ENCODE measurements at places on chromosomes 13 and 19.

GRCh38 chr13:44968434-44968815, 20.8 kb downstream of the NUFIP1 start:
- DNase-seq, result no peak

DNA sequence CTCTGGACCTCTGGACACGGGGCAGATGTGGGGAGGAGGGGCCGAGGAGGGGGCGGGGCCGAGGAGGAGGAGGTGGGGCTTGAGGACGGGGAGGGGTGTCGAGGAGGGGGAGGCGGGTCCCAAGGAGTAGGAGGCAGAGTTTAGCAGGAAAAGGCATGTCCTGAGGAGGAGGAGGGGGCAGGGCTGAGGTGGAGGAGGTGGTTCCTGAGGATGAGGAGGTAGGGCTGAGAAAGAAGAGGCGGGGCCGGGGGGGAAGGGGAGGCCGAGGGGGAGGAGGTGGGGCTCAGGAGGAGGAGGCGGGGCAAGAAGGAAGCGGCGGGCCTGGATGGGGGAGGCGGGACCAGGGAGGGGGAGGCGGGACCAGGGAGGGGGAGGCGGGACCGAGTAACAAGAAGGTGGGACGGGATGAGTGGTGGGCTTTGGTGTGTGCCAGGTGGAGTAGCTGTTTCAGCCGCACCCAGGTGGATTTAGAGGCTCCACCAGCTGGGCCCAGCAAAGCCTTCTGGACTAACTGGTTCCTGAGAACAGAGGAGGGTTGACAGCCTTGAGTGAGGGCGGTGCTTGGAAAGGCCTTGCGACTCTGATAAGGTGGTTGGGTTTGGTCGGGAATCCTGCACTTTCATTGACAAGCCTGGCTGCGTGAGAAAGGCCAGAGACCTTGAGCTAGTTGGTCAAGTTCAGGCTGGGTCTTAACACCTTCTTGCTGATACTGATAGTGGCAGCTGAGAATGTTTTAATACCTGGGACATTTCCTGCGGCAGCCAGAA, 7.7 kb downstream of the TECR start:
- DNase-seq, result no peak

DNA sequence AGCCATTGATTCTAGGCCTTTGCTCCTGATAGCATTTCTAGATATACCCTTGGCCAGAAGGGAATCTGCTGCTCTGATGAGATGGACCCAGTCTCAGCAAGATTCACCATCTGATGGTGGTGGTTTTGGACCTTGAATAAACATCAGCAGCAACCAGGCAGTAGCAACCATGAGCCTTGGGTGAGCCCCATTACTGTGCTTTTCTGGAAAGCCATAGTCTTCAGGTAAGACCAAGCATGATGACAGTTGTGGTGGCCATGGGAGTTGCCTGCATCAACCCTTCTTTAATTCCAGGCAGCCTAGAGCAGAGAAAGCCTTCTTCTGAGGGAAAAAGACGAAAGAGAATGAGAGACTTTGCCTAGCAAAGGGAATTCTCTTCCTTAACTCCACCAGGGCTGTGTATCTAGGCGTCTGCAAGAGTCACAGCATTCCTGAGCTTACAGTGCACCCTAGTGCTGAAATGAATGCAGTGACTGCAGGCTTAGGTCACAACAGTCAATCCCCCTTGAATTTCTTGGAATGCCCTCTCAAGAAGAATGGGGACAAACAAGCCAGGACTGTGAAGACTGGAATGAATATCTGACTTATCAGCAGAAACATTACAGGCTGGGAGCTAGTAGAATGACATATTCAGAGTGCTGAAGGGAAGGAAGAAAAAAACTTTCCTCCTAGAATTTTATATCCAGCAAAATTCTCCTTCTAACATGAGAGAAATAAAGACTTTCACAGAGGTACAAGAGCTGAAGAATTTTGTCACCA, 942.4 kb upstream of the PCDH20 start:
- peak; percentile 42 for DNase-seq

DNA sequence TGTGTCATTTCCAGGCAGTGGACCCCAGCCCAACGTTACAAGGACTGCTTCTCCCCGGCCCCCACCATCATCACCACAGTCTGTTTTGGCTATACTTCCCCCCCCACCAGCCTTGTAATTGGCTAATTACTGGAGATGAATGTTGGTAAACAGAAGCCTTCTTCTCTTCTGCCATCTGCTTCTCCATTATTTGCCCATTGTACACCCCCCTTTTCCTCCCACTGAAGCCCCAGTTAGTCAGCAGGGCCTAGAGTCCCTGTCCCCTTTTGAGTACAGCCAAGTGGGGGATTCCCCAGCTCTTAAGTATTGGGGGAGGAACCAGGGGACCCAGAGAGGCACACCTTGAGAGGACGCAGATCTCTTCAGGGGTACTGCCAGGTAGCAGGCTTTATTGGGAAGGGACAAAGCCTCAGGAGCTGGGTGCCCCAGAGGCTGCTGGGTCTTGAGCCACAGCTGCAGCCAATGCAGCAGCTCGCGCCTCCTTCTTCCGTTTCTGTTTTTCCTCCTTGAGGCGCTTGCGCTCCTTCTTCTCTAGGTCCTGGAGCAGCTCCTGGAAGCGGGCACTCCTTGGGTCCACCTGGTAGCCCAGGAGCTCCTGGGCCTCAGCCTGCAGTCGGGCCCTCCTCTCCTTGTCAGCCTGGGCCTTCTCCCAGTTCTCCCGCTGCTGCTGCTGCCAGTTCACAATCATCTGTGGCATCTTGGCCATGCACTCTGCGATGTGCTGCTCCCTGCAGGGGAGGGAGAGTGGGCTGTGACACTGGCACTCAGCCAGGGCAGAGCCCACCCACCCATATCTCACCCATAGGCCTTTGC, 3.0 kb downstream of the GADD45GIP1 start:
- DNase-seq, result no peak

GRCh38 chr13:49302817-49303216, 55.1 kb downstream of the CDADC1 start:
- no peak for DNase-seq

DNA sequence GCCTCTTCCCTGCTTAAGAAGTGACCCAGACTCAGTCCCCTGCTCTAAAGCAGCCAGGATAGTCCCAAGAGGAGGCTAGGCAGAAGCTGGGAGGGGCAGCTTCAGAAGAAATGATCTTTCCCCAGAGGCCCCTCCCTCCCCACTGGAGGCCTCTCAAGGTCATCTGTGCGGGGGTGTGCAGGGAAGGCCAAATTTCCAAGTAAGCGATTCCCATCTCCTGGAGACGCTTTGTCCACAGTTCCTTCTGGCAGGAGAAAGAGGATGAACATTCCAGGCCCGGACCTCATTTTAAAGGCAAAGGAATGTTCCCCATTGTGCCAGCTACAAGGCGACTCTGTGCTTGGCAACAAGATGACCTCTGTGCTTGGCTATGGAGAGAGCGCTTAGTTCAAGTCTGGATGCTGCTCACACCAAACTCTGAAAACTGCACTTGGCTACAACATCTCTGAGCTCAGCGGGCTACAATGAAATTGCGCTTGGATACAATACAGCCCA, 23.5 kb downstream of the COL5A3 start:
- DNase-seq, result no peak

GRCh38 chr13:29861694-29862110, 11.3 kb upstream of the UBL3 start:
- DNase-seq, result peak; percentile 98

DNA sequence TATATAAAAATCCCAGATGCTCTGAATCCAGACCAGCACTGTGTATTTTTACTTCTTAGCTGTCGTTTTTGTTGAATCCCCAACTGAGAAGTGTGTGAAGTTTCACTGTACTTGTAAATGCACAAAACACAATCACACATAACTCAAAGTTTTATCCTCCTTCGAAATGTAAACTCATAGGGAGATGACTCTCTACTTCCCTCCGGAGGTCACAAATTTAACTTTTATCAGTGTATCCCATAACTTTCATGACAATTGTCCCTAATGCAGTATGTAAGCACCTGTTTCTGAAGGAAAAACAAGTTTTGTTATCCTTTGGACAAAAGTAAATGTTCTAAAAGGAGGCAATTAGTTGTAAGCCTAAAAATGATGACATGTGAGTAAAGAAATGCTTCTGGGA, 665.0 kb upstream of the SLITRK6 start:
- no peak for DNase-seq

GRCh38 chr19:435056-435706, 25.7 kb downstream of the SHC2 start:
- no peak for DNase-seq

- DNase-seq, result no peak
These were observed 413.8 kb downstream of the GPC6 start for GRCh38 chr13:93640452-93640851.

GRCh38 chr19:55084416-55084815, 8.7 kb downstream of the EPS8L1 start:
- no peak for DNase-seq

GRCh38 chr19:1725100-1726064, 27.9 kb upstream of the ONECUT3 start:
- no peak for DNase-seq

DNA sequence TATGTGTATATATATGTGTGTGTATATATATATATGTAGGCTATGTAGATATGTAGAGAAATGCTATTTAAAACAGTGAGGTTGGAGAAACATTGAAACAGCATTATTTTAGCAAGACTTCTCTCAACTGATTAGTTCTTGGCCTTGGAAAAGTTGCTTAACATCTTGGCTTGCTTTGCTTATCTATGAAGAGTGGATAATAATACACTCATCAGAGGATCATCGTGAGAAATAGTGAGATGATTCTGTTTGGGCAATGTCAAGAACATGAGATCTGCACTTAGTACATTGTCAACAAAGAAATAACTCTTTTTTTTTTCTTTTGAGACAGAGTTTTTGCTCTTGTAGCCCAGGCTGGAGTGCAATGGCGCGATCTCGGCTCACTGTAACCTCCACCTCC, 128.3 kb downstream of the KLF5 start:
- DNase-seq, result no peak

DNA sequence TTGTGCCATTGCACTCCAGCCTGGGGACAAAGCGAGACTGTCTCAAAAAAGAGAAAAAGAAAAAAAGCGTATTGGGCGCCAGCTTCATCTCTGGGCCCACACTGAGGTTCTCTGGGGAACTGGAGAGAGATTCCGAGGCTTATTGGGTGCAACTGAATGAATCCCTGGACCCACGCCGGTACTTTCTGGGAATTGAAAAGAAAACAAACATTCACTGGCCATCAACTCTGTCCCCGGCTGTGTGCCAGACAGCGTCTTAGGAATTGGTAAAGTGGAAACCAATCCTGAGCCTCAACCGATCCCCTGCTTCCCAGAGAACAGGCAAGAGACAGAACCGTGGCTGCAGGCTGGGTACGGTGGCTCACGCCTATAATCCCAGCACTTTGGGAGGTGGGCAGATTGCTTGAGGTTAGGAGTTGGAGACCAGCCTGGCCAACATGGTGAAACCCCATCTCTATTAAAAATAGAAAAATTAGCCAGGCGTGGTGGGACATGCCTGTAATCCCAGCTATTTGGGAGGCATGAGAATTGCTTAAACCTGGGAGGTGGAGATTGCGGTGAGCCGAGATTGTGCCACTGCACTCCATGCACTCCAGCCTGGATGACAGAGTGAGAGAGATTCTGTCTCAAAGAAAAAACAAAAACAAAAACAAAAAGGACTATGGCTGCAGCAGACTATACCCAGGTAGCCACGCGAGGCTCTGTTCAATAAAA, 8.6 kb downstream of the ANO8 start:
- no peak for DNase-seq

DNA sequence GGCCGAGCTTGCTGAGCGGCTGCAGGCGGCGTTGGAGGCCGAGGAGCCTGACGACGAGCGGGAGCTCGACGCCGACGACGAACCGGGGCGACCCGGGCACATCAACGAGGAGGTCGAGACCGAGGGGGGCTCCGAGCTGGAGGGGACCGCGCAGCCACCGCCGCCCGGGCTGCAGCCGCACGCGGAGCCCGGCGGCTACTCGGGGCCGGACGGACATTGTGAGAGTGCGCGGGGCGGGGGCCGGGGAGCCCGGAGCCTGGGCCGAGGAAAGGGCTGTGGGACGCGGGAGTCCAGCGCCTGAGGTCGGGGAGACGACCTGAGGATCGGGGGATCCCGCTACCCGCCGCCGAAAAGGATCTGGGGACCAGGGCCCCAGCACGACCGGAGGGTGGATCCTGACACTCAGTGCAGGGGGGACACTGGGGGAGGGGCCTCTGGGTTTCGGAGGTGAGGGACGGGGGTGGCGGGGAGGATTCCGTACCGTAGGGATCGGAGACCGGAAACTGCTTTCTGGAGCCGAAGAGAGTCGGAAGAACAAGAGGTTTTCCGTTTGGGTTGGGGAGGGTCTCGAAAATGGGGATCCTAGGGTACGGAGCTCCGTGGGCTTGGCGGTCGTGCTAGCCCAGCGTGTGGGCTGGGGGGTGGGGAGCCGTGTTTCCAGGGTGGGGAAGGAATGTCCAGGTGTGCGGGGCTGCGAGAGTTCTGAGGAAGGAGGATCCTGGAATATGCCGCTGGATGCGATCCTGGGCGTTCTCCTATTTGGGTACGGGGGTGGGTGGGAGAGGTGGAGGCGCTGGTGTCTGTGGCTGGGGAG, 616 bp downstream of the HNRNPUL1 start:
- DNase-seq, result no peak

DNA sequence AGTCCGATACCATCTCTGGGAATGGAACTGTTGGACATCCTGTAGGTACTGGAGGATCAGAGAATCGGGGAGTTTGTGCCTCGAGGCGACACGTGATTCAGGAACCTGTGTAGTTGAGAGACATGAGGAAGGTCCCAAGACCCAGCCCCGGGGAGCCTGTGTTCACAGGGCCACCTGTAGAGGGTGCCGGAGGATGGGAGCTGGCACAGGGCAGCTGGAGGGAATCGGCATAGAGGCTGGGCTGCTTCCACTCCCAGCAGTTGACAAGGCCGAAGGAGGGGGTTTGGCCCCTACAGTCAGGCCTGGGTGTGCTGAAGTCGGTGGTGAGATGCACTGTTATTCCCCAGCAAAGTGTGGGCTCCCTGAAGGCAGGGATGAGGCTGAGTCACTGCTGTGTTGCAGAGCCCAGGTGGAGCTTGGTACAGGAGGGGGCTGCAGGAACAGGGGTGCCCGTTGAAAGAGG, 2.5 kb upstream of the ISYNA1 start:
- DNase-seq, result no peak

DNA sequence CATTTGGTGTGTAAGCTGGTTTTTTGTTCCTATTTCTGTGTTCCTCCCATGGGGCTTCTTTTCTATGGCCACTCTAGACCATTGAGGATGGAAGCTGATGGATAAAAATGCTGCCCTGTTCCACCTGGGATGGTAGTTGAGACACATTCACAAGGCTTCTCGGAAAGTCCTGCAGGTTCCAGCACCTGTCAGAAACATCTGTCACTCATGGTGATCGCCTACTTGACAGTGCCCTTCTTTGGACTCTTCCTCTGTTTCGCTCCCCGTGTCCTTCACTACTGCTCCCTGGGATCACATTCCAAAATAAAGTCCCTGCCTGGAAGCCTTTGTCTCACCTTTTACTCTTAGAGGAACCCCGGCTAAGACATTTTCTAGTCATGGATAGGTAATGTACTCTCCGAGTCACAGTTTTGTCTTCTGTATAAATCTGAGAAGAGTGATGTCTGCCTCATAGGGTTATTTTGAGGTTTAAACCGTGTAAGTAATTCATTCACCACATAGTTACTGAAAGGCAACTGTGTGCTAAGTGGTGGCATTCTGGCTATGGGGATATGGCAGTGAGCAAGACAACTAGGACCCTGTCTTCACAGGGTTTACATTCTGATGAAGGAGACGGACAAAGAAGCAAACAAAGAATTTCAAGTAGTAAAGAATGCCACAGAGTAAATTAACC, 21.0 kb downstream of the UBAC2 start:
- DNase-seq, result no peak

- peak; percentile 1 for DNase-seq
These were observed 76.0 kb upstream of the LSM14A start for GRCh38 chr19:34096020-34096915.

- no peak for DNase-seq
These were observed 533.0 kb downstream of the MYO16 start for GRCh38 chr13:109162248-109163036.

- DNase-seq, result no peak
These were observed 182.6 kb downstream of the EFNB2 start for GRCh38 chr13:106352850-106353249.

All from amniotic stem cell (primary cell).